ENCODE measurements at places on chromosomes 3 and 15.

- DNase-seq: no peak
Measured at GRCh38 chr3:142934128-142934886, 29.2 kb downstream of the PAQR9 start.

GRCh38 chr3:72957297-72957696, 39.3 kb upstream of the PPP4R2 start:
- DNase-seq: no peak

GRCh38 chr15:60620708-60621107, 141.8 kb upstream of the ICE2 start:
- no peak for DNase-seq

DNA sequence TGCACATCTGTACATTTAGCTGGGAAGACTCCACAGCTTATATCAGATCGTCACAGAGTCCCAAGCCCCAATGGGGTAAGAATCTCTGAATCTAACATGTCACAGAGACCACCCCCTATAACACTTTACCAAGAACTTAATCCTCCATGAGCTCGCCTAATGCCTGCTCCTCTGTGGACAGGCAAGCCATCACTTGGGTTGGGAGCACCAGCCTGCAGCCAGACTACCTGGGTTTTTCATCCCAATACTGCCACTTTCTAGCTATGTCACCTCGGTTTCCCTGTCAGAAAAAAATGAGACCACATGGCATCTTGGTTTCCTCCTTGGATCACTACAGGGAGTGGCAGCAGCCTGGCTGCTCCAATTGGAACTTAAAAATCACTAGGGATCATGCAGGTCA, 277.9 kb upstream of the TLE3 start:
- no peak for DNase-seq

DNA sequence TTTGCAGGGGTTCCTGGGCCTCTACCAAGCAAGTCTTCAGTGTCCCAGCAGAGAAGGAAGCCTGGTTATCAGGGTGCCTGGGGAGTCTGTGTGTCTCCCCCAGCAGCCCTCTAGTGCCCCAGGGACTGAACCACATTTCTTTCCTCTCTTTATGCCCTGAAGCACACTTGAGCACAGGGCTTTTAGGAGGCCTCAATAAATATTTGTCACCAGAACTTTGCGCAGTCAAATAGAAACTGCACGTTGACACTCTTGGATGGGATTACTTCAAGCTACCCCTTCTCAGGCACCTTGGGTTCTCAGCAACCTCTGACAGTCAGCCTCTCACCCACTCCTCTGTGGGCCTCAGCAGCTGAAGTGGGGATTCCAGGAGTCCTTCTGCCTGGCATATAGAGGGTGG, 226.6 kb upstream of the HES1 start:
- no peak for DNase-seq

DNA sequence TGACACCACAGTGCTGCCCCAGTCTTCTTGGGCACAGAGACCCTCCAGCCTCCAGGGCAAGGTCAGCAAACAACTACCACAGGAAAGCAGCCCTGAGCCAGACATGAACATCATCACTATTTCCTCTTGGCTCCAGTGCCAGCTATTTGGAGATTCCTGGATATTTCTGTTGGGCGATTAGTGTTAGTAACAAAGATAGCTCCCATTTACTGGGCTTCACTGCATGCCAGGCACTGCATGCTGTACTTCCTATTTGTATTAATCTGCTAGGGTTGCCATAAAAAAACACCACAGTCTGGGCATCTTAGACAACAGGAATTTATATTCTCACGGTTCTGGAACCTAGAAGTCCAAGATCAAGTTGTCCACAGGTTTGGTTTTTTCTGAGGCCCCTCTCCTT, 255.1 kb upstream of the STT3B start:
- no peak for DNase-seq

DNA sequence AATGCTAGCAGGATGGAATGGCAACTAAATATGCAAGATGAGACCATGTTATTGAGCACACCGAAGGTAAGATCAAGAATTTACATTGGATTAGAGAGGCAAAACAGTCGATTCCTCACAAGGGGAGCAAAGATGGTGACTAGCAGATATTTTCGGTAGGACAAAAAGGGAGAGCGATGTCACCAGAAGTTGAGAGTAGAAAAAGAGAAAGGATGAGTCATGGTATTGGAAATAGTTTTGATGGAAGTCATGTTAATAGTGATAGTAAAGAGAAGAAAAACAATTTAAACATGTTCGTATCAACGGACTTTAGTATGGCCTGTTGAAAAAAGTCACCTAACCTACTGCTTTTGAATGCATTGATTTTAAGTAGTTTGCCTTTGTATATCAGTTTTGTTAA, 55.0 kb downstream of the UBE2E2 start:
- DNase-seq: no peak

DNA sequence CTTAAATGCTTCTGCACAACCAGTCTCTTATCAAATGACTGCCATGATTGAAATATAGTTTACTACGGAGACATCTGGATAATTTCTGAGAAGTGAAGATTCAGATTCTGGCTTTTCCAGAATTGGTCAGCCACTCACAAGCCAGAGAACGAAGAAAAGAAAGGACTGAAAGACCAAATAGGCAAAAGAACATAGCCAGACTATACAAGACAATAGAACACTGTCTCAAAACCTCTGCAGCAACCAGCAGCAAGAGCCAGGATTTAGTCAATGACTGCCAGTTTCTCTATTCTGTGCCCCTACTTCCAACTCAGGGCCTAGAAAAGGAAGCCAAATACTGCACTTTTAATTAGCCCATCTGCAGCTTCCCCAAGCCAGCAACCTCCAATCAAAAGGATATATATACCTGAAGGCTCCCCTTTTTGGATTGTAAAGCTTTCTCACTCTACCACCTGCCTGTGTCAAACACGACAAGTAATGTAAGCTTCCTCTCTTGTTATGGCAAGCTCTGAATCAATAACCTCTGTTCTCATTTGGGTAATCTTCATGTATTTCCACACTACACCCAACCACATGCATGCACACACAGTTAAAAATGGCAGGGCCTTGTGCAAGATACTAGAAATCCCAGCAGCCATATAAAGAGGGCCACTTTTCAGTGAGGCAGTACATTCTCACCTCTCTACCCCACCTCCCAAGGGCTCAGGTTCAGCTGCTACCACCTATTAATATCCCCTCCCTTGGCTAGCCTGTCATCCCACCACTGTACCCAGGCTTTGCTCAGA, 97.1 kb downstream of the ERC2 start:
- no peak for DNase-seq

GRCh38 chr3:124325248-124325647, 333.3 kb upstream of the ROPN1 start:
- DNase-seq: no peak

GRCh38 chr3:194622621-194623340, 10.4 kb downstream of the TMEM44 start:
- DNase-seq: no peak

DNA sequence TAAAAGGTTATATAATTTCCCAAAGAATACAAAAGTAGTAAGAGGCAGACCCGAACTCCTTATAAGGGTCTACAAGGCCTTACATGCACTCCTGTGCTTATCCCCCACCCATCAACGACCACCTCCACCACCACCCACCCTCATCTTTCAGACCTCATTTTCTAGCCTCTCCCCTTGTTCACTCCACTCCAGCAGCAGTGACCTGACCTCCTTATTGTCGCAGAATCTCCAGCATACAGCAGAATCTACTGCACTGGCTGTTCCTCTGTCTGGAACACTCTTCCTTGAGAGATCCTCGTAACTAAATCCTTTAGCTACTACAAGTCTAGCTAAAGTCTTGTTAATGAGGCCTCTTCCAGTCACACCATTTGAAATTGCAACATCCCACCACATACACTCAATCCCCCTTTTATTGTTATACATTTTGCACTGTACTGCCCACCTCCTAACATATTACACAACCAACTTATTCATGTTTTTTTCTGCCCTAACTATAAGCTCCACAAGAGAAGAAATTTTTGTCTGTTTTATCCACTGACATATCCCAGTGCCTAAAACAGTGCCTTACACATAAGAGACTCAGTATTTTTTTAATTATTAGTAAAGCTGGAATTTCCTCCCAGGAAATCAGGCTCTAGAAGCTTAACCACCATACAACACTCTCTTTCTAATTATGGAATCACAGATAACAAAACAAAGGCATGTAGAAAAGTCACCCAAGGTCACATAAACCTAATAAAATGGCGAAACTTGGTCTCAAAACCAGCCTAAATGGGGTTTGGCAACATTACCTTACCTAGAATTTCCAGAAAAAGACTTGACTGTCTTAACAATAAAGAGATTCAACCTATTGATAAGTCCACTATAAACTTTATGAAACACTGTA, 40.2 kb downstream of the ZNF148 start:
- DNase-seq: no peak

DNA sequence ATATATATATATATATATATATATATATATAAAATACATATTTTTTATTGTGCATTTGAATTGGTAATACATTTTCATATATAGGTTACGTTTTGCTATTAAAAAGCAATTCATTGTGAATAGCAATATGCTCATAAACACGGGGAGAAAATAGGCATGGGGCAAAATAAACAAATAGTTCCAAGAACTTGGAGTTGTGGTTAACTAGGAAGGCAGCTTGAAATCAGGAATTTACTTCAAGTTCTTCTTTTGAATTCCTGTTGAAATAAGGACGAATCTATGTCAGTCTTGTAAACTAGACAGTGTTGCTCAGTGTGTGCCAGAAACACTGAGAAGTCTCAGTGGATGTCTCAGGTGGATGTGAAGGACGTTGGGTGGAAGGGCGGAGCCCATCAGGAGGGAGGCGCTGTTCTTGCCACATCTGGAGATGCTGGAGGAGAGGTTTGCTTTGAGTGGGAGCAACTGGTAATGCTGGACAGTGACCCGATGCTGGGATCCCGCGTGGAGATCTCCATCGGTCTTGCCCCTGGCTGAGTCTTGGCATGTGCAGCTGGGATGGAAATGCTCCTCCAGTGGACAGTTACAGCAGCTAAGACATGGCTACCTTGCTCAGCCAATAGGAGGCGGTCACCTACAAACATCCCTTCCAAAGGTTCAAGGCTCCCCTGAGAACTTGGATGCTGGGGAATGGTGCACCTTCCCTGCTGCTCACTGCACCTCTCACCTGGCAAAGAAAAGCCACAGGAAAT, 2.5 kb downstream of the IL16 start:
- no peak for DNase-seq

DNA sequence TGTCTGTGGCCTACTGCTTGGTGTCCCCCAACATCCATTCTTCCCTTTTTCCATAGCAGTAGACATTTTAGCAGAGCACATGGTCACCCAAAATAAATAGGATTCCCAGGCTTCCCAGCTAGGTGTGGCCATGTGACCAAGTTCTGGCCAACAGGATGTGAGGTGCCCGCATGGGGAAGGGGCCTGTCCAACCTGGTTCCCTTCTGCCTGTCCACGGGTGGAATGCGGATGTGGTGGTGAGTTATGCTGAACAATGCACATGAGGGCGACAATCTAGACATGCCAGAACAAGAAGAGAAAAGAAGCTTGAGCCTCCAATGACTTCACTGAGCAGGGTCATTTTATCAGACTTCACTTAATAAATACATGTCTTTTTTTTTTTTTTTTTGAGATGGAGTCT, 77.6 kb upstream of the DLG1 start:
- DNase-seq: no peak

DNA sequence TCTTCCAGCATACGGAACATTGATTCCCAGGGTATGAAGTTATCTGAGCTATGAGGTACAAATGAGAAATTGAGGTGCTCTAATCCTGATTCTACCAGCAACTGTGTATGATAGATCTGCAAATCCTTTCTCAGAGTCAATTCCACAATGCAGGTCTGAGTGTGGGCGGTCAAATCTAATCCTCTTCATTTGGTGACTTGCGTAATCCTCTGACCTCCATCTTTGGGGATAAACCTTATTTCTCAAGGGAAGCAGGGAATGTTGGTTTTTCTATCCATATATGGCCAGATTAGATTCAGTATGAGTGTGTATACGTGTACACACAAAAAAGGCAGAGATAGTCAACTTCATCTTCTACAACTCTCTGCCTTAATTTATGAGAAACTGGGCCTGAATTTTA, 348.4 kb upstream of the IL12A start:
- no peak for DNase-seq

- DNase-seq: no peak
Measured at GRCh38 chr3:32438596-32439344, 47.1 kb downstream of the CMTM7 start.

GRCh38 chr3:180036092-180036670, 556 bp downstream of the PEX5L start:
- DNase-seq: no peak

DNA sequence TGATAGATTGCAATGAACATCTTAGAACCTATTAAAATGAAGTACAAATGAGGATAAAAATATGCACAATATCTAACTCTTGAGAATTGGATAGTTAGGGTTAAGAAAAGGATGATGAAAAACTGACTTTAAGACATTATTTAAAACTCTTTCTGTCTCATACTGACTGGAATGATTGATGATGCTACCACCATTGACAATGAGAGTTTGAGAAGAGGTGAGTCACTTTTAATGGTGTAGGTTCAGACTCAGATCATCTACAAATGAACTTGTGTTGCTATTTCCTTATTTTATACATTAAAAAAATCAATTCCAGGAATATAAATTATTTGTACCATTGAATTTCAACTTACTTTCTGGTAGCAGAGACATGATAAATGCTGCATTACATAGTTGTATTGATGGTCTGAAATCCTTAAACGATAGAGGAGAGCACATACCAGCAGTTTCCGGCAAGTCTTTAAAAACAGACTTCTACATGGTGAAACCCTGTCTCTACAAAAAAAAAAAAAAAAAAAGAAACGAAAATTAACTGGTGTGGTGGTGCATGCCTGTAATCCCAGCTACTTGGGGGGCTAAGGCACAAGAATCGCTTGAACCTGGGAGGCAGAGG, 409.0 kb downstream of the OTOL1 start:
- no peak for DNase-seq

DNA sequence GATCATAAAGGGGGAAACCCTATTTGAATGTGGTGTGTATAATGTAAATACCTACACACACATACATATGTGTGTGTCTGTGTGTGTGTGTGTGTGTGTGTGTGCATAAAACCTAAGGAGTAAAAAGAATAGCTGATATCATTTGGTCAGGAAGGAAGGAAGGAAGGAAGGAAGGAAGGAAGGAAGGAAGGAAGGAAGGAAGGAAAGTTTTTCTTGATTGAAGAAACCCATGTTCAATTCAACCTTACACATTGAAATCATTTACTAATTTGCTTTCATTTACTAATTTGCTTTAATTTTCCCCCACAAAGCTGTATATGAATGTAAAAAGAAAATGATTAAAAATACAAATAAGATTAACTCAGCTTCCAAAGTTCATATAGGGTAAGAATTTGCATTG, 386.6 kb downstream of the ROBO2 start:
- no peak for DNase-seq

GRCh38 chr3:64444490-64445108, 219.3 kb upstream of the PRICKLE2 start:
- no peak for DNase-seq

- DNase-seq: no peak
Measured at GRCh38 chr3:38994251-38994650, 57.5 kb downstream of the SCN11A start.

- DNase-seq: no peak
Measured at GRCh38 chr15:74454764-74455500, 6.0 kb downstream of the UBL7 start.
